ENCODE measurements at places on chromosomes 1 and 21. TPM values are rescaled to one million over a fixed set of nuclear protein-coding genes. Genes with fewer than 3 reads are reported as not detected.
A peak's percentile ranks its signal among the peaks of the same experiment; 100 is the strongest.

- DNase-seq = no peak
These were observed 90.7 kb downstream of the IGSF21 start for GRCh38 chr1:18198260-18198659.

DNA sequence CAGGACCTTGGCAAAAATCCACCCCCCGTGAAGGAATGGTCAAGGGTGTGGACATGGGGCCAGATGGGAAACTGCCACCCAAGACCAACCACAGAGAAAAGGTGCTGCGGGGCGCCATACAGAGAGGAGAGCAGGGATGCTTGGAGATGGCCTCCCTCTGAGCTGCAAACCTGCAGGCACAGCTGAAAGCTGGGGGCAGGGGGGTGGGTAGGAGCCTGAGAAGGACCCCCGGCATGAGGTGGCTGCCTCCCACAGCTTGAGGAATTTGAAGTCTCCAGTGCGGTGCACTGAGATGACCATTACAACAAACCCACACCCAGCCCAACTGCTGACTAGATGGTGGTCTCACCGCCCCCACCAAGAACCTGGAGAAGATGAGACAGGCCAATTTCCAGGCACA, 84.8 kb downstream of the WDR4 start:
- no peak for DNase-seq

The CNKSR1 gene
- total RNA-seq = 4.2 TPM

- peak; percentile 29 for DNase-seq
These were observed at the start of gene G0S2 for GRCh38 chr1:209674957-209675564. G0S2 (plus strand) TSS chr1:209675412; CDS start chr1:209675685, 273 bp downstream.

DNA sequence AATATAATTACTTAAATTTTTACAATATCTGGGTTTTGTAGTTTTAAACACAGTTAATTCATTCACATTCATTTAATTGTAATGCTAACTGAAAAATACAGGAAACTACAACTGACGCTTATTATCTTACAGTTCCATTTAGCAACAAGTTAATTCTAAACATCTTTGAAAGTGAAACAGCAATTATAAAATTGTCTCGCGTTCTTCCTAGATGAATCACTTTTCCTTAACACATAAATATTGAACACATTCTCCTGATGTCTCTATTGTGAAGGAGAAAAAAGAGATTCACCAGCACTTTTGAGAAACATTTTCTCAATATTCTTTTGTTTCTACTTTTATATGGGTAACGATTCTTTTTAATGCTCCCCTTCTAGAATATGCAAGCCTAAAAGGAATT, 6.4 kb downstream of the PTGFR start:
- peak; percentile 20 for DNase-seq

All from astrocyte (in vitro differentiated cells and primary cell).